Fibroblast of villous mesenchyme (primary cell): ENCODE measurements at places on chromosomes 3 and 15. TPM values are rescaled to one million over a fixed set of nuclear protein-coding genes. Genes with fewer than 3 reads are reported as not detected.

The WDR72 gene
- not detected in 2 replicates for total RNA-seq

The GP5 gene
- 0.32 TPM in 1 of 2 replicates, not detected in the other for total RNA-seq

The BDH1 gene
- 4.8 and 5.2 TPM in 2 replicates for total RNA-seq

The DOCK3 gene
- total RNA-seq: under 0.01 TPM in 2 replicates

GRCh38 chr3:128133273-128133883, 9.8 kb upstream of the RUVBL1 start:
- DNase-seq: peak; percentile 81

DNA sequence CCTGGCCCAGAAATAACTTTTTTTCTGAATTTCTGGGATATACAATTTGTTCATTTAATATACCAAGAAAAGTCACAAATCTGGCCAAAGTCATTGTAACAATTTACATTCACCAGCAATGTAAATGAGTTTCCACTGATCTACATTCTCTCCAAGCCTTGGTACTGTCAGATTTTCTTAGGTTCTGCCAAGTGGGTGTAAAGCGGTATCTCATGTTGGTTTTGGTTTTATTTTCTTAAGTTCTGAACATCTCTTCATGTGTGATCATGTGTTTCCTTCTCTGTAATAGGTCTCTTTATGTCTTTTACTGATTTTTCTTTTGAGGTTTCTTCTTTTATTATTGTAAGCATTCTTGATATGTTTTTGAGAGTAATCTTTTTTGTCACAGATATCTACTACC, 235.6 kb upstream of the COL8A1 start:
- no peak for DNase-seq

DNA sequence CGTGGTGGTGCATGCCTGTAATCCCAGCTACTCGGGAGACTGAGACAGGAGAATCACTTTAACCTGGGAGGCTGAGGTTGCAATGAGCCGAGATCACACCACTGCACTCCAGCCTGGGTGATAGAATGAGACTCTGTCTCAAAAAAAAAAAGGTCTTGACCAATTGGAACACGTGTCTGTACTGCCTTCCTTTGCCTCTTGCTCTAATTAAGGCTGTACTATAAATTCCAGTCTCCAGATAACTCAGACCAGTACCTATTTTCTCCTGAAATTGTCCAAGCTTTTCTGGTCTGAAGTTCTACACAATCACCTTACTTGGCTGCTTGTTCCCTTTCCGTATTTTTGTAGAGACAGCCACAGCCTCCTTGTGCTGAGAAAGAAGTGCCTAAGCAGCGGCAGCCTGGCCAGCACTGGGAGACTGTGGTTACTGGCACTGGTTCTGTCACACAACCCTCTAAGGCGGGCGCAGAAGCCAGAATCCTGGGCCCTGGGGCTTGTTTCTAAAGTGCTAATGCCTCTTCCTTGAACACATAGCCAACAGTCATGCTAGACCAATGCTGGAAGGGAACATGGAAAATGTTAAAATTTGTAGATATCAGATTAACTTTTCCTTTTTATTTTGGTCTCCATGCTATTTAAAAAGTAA, 6.2 kb upstream of the CEP70 start:
- DNase-seq: no peak

DNA sequence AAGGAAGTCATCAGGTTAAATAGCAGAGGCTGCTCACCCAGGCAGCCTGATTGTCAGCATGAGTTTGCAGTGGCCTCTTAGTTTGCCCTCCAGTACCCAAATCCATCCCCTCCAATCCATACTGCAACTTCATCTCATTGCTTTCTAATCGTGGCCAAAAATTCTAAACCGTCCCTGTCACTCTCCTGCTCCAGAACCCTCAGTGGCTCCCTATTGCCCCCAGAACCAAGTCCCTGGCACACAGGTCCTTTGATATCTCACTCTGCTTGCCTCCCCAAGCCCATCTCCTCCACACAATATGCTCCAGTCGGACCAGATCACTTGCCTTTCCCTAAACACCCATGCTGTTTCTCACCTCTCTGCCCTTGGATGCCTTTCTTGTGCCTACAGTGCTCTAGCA, 49.7 kb downstream of the ST8SIA2 start:
- no peak for DNase-seq

GRCh38 chr3:153970047-153970446, 151.1 kb upstream of the ARHGEF26 start:
- no peak for DNase-seq
